Psoas muscle (tissue), 8 donors: ENCODE measurements at places on chromosomes 2 and 18. TPM values are rescaled to one million over a fixed set of nuclear protein-coding genes. Genes with fewer than 3 reads are reported as not detected.

- H3K4me1 ChIP-seq: no peaks in the 10 kb centered on the region
- no peak for DNase-seq
These were observed 98.6 kb upstream of the ZNF397 start for GRCh38 chr18:35142275-35142615.

DNA sequence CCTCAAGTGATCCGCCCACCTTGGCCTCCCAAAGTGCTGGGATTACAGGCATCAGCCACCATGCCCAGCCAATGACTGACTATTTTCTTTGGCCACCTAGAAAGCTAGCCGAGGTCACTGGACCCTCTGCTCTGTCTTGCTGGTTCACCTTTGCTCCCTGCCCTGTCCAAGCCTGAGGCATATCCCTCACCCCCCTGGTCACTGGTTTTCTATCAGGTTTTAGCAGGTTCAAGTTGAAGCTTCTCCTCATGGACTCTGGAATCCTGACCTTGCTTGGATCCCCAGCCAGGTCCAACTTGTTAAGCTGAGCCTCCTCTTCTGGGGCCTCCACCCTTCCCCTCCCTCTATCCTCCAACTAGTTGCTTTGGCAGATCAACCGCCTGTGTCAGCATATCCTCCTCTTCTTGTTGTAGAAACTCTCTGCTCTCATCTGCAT is 33.4 kb downstream of the PAX8 start:
- H3K27ac ChIP-seq: no peak overlapping the region
- no peak overlapping the region for H3K4me3 ChIP-seq
- peaks cover 11% of the 10 kb centered on the region for H3K4me1 ChIP-seq
- no peaks in the 10 kb centered on the region for H3K36me3 ChIP-seq
- DNase-seq: no peak

GALNT1 gene
- 52.3 TPM for total RNA-seq

DNA sequence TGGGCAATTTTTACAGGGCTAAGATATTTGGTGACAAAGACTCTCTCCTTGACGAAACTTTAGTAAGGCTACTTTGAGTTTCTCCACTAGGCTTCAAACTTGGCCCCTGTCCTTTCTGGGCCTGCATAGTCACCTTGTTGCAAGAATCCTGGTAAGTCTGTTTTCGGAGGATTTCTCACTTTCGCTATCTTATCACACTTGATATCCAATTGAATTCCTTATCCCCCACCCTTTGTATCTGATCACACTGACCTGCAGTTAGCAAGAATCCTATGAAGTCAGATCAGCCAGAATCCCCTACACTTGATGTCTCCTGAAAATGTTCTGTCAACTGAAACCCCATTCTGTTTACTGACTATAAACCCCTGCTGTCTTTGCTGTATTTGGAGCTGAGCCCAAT is 499.8 kb upstream of the GCFC2 start:
- H3K4me3 ChIP-seq: no peak overlapping the region
- no peaks in the 10 kb centered on the region for H3K4me1 ChIP-seq
- no peak overlapping the region for H3K27ac ChIP-seq
- no peaks in the 10 kb centered on the region for H3K27me3 ChIP-seq
- no peak for DNase-seq

XIRP2 gene
- 8,701 TPM for total RNA-seq

DNA sequence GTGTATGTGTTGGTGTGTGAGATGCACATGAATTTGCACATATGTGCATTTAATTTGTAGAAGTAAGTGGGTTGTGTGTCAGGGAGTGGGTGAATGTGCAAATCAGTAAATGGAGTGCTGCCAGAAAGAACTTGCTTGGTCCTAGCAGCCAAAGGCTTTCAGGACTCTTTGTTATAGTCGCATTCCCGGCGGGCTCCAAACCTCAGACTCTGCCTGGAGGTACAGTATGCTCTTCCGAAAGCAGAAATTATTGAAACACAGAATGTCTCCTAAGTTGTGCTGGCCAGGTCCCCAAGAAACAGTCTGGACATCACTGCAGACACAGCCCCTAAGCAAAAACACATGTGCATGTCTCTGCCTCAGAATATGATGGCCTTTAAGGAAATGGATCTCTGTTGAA is 232.4 kb downstream of the INSIG2 start:
- no peak overlapping the region for H3K4me3 ChIP-seq
- no peaks in the 10 kb centered on the region for H3K4me1 ChIP-seq
- no peak for DNase-seq
- no peaks in the 10 kb centered on the region for H3K27me3 ChIP-seq
- H3K36me3 ChIP-seq: no peaks in the 10 kb centered on the region

DNA sequence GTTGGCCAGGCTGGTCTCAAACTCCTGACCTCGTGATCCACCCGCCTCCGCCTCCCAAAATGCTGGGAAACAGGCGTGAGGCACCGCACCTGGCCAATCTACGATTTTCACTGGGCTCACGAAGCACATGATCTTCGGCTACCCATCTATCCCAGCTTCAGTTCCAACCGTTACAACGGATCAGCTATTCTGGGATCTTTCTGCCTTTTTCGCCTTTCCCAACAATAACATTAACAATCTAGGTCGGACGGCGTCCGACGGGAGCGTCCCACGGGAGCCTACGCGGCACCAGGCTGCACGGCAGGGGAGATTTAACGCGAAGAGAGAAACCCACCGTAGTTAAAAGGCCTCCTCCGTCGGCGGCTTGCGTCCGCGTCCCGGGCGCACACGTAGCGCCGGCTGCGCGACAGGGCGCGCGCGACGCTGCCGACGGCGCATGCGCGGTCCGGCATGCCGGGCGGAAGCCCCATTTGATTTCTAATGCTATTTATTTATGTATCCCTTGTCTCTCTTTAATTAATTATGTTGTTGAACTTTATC is at the start of gene MSL3B:
Gene MSL3B (minus strand): TSS at position 394 of the 540 bp plus-strand sequence.
- DNase-seq: no peak
- peak within 1 kb of the TSS; percentile 63 for H3K4me3 ChIP-seq
- no peak within 1 kb of the TSS for H3K27ac ChIP-seq
- no peaks in the 10 kb centered on the region for H3K36me3 ChIP-seq
